ENCODE measurements at places on chromosomes 4 and X.

GRCh38 chr4:83268491-83268890, 16.1 kb downstream of the COQ2 start:
- DNase-seq = no peak

DNA sequence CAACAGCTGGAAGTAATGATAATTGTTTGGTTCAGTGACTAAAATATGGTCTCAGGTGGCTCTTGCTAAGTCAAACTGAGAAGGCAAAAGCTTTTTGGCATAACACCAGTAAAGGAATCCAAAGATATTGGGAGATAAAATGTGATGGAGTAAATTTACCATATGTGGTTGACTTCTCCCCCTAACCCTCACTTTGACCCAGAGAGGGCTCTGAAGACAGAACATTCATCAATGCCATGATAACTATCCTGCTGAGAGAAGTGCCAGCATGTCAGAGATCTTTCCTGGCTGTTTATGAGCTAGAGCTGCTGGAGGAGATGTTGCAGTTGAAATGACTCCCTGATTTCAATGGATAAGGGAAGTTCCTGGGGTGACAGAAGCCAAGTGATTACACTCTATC, 213.4 kb downstream of the SPCS3 start:
- no peak for DNase-seq

GRCh38 chr4:164617911-164618310, 136.0 kb upstream of the SMIM31 start:
- no peak for DNase-seq

DNA sequence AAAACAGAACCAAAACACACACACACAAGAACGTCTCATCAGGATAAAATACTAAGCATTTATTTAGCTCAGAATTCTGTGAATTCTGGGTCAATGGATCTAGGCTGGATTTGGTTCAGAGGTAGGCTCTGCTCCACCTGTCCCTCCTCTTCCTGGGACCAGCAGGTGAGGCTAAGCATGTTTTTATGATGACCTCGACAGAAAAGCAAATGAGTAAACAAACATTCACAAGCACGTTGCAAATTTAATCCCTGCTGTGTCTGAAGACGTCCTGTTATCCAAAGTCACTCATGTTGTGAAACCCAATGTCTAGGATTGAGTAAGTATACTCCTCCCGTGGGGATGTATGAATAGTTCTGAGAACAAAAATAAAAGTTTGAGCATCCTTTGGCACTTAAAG, 371.4 kb upstream of the TECRL start:
- no peak for DNase-seq

All from osteocyte (in vitro differentiated cells).